ENCODE measurements at places on chromosomes 5 and 9.

GRCh38 chr5:82349652-82350051, 71.5 kb upstream of the RPS23 start:
- peak; percentile 25 for DNase-seq

DNA sequence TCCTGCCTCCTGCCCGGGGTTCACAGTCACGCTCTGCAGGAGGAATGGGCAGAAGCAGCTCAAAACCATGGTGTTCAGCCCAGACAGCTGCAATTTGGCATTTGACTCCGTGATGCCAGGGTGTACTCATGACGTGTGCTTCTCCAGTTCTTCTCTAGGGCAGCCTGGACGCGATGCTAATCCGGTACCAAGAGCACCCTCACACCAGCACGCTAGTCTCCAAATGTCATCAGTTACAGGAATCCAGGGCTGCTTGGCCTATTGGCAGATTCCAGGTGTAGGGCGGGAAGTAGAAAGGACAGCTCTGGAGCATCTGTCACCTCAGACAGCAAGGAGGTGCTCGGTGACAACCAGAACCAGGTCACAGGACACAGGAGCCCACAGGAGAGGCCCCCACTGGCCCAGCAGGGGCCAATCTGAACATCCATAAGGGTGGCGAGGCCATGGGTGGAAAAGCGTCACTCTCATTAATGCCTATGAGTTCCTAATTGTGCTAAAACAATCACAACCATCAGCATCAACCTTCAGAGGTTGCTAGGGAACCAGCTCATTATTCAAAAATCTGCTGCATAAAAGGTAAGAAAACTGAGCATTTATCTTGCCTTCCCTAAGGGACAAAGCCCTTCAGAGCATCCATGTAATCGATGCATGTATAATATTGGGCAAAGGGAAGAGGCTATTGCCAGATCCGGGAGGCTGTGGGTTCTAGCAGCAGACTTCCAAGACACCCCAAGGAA, 241.9 kb upstream of the IRX4 start:
- DNase-seq: no peak

DNA sequence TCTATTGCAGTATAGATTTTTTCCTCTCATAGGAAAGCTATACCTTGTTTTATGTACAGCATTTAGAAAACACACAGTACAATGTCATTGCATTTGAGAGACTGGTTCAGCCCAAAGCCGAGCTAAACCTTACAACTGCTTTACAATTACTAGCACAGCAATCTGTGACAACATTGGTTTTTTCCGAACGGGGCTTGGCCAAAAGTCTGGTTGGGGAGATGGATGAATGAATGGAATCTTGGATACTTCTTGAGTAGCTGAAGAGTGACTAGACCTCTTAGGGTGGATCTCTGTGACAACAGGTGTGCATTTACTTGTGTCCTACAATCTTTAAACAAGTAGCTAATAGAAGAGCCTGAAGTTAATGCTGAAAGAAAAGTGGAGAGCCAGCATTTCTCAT, 1.2 kb downstream of the SGCD start:
- DNase-seq: no peak

- no peak for DNase-seq
Observed at GRCh38 chr5:75364571-75365280, 27.7 kb downstream of the HMGCR start.

DNA sequence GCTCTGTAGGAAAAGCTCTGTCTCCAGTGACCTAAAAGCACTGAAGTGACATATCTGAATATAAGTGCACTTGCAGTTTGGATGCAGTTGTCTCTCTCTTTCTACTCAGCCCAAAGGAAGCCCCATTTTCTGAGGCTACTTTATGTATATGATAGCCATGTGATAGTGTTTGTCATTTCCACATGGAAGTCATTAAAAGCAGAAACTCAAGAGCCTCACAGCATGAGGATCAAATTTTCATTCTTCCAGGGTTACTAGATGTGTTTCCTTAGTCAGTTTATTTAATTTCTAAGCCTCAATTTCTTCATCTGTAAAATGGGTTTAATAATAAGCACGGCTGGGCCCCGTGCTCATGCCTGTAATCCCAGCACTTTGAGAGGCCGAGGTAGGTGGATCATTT, 36.7 kb downstream of the RNF44 start:
- DNase-seq: no peak

GRCh38 chr5:2191972-2192371, 309.2 kb upstream of the IRX4 start:
- DNase-seq: no peak

- DNase-seq: no peak
Observed at GRCh38 chr5:132023258-132024116, 12.0 kb upstream of the ACSL6 start.

- DNase-seq: no peak
Observed at GRCh38 chr5:68126886-68127285, 88.7 kb upstream of the PIK3R1 start.

- DNase-seq: no peak
Observed at GRCh38 chr5:134844252-134844651, 1.5 kb upstream of the C5orf24 start.

- DNase-seq: no peak
Observed at GRCh38 chr5:180832638-180833068, 28.4 kb downstream of the ZFP62 start.

DNA sequence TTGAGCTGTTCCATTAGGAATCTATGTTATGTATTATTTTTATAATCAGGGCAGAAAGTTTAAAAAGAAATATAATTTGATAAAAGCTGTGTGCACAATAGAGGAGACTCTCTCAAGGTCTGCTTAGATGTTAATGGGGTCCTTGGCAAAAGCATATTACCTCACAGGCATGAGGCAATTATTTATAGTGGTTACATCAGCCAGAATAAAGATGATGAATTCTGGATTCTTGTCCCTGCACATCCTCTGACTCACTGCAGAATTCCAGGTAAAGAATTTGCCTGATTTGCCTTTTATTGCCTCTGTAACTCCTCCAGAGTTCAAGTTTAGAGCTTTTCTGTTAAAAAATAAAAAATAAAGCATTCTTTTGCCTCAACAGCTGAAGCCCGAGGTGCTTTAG, 253.6 kb downstream of the MAST4 start:
- no peak for DNase-seq

DNA sequence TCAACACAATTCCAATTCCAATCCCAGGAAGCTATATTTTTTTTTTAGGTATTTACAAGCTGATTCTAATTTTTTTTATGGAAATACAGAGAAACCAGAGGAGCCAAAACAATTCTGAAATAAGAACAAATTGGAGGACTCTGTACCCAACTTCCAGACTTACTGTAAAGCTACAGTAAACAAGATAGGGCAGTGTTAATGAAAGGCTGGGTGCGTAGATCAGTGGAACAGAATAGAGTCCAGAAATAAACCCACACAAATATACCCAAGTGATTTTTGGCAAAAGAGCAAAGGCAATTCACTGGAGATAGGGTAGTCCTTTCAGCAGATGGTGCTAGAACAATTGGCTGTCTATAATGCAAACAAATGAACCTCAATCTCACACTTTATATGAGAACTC, 50.6 kb downstream of the WHRN start:
- no peak for DNase-seq

GRCh38 chr5:157555037-157555640, 20.4 kb downstream of the ADAM19 start:
- DNase-seq: no peak

DNA sequence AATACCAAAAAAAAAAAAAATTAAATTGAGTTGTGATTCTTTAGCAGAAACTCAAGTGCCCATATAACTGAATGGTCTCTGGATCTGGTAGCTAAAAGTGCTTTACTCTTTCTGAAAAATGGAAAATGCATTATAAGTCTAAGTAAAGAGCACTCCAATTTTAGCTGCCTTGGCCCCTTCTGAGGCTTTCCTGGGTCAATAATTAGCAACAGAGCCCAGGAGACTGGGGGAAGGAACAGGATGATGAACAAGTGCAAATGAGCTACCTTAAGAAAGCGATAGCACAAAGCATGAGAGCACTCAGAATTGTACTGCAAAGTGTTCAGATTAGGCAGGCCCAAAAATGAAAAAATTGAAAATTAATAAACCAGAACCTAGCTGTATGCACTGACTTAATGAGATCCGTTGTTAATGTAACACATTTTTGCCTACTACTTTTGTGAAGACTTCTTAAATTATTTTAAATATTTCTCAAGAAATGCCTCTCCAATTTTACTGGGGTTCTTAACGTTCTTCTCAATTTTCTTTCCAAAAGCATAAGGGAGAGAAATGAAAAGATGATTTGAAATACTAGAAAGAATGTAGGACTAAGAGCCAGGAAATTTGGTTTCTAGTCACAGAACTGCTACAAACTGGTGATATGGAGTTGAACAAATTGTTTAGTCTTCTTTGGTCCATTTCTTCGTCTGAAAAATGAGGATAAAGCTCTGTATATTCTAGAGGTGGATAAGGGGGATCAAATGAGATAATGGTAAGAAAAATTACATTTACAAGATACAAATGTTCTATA, 566.1 kb downstream of the PDE4D start:
- no peak for DNase-seq

All from SK-N-DZ (cell line).